ENCODE measurements at places on chromosomes 4 and X.

DNA sequence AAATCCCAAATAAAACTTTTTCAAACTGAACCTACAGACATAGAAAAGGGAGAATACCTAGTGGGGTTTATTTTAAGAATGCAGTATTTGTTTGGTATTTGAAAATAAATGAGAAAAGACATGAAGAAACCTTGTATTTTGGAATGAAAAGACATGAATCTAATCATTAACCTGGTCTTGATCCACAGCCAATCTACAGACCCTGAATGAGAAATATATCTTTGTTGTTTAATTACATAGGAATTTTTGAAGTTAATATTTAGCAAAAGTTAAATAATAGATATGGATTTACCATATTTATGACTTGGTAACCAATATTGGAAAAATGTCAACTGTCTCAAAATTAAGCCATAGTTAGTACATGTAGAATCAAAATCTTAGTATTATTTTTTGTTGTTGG is 76.8 kb downstream of the MAGEA10 start:
- DNase-seq: no peak

DNA sequence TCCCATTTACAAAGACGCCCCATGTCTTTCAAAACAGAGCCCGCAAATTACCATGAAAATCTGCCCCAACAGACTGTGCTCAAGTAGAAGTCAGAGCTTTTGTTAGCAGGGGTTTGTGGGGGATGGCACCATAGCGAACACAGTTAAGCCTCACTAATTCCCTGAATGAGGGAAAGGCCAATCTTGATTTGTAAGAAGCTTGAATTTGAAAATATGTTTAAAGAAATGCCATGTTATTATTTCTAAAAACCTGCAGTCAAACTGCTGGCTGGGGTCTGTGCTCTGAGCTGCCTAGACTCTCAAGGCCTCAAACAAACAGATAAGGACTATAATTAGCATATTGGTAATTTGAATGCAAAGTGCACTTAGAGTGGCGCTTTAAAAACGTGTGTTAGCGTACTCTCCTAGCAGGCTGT is 9.4 kb upstream of the PAK3 start:
- DNase-seq: no peak

DNA sequence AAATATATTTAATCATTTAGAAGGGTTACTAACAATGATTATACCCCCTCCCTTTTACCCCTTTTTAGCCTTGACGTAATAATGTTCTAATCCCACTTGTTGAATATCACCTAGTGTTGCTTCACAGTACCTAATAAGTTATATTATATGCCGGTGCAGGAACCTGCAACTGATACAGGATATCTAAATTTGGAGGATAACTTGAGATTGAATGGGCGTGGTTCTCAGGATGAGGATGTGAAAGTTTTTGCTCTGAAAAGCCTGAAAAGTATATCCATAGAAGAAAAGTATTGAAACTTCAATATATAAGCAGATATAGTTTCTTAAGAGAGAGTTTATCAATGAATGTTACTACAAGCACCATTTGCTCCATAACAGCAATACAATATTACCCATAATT is 59.8 kb downstream of the ZNF711 start:
- no peak for DNase-seq

DNA sequence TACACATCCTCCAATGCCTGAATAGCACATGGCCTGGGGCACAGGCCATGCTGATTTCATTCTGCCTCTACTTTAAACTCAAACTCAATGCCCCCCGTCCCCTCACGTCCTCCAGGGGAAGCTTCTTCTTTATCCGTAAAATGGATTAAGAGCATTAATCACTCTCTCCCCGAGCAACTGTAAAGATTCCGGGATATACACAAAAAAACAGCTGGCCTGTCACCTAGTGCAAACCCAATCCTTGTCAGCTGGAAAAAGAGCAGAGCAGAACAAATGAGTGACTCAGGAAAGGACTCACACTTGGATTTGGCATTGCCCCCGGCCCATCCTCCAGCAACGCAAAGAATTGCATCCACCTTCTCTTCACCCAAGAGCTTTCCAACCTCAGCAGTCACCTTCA is 7.8 kb downstream of the QDPR start:
- no peak for DNase-seq

DNA sequence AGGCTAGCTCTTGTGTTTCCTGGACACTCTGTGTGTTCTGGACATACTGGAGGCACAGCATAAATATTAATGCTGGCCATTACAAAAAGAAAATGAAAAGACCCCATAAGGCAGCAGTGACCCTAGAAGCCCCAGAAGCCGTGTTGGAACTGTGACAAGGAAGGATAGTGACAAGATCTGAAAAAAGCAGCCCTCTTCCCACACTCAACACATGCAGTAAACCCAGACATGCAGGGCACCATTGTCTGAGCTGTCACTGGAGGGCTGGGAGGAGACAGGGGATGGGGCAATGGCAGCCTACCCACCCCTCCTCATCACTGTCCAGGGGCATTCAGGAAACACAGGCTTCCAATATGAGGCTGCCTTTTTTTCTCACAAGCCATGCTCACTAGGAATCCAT is 6.5 kb downstream of the TRIM2 start:
- DNase-seq: no peak

DNA sequence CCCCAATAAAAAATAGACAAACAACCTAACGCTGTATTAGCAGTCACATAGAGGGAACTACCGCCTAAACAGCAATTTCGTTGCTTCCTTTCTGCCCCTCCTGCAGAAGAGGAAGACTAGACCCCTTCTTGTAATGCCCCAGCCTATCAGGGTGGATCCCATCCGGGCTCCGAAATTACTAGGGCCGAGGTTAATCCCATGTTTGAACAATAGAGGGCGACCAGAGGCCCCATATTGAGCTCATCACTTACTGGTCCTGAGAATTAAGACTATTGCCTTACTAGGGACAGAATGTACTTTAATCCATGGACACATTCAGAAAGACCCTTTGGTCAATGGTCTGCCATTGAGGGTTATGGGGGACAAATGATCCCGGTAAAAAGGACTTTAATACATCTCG is 11.8 kb upstream of the ZNF630 start:
- DNase-seq: no peak

- no peak for DNase-seq
These were observed 129.7 kb upstream of the SMAD1 start for GRCh38 chr4:145351922-145352321.

GRCh38 chrX:78708262-78708661 is 39.3 kb upstream of the LPAR4 start:
- no peak for DNase-seq

- DNase-seq: no peak
These were observed 261.5 kb upstream of the ADGRL3 start for GRCh38 chr4:60938621-60939020.

Data from NCI-H1930 (cell line).